ENCODE measurements at places on chromosomes 6 and 20.

GRCh38 chr20:2618815-2619214 lies 33.6 kb upstream of the NOP56 start:
- DNase-seq = no peak

DNA sequence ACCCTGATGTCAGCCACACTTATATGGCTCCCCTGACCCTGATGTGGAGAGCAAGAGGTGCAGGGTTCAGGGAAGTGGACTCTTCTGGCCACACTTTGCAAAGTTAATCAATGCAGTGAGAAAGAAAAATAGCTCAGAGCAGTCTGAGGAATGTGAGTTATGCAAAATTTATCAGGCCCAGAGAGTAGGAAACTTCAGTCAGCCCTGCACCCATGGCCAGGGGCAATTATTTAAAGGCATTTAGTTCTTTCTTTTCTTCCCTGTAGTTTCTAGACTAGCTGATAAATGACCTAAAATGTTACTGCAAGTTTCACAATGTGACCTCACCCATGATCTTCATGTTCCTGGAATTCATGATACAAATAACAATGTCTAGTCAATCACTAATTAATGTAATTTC lies 143.7 kb upstream of the GGTLC1 start:
- peak; percentile 33 for DNase-seq

GRCh38 chr6:47733879-47734558 lies 35.6 kb downstream of the ADGRF4 start:
- DNase-seq = peak; percentile 34

DNA sequence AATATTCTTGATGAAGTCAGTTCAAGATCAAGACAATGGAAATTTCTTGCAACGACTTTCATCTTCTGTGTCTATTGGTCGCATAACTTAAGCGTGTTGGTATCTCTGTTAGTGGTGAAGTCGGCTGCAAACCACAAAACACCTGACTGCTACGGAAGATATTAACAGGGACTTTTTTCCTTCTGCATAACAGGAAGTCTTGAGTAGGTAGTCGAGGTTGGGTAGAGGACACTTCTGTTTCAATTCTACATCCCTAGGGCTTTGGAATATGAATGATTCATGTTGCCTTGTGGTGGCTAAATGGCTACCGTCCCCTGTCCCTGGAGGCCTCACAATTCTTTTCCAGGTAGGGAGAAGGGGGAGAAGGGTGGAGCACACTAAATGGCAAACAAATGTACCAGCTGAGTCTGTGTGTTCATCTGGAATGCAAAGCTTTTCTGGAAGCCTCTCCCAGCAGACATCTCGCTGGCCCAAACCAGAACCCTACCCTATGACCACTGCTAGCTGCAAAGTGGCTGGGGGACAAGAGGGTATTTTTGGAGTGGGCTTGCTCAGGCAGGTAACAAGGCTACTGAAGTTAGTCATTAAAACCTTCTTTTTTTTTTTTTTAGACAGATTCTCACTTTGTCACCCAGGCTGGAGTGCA lies 34.6 kb upstream of the NKX2-2 start:
- DNase-seq = no peak

DNA sequence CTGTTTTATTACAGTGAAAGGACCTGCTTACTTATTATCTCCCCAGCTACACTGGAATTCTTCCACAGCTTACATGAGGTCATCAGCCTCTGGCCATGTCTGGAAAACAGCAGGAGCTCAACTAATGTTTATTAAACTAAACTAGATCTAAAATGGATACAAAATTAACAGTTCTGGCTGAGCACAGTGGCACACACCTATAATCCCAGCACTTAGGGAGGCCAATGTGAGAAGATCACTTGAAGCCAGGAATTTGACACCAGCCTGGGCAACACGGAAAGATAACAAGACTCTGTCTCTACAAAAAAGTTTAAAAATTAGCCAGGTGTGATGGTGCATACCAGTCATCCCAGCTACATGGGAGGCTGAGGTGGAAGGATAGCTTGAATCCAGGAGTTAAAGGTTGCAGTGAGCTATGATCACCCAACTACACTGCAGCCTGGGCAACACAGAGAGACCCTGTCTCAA lies 220.8 kb upstream of the MARCKS start:
- peak; percentile 54 for DNase-seq

GRCh38 chr6:40693768-40694167 lies 106.6 kb upstream of the LRFN2 start:
- DNase-seq = no peak

- DNase-seq = no peak
These were observed 223.2 kb upstream of the EXOC2 start for GRCh38 chr6:916131-916530.

All from adipocyte (in vitro differentiated cells).